ENCODE measurements at places on chromosomes 1 and 21. TPM values are rescaled to one million over a fixed set of nuclear protein-coding genes. Genes with fewer than 3 reads are reported as not detected.

Gene SYT6
- total RNA-seq = not detected

Gene SRRM1
- 45.6 TPM for total RNA-seq

Gene CFAP45
- 0.25 TPM for total RNA-seq

Gene SLC6A9
- 5.0 TPM for total RNA-seq

GRCh38 chr1:201053155-201053860 lies 29.8 kb upstream of the KIF21B start:
- no peak for DNase-seq

Measured in renal cortical epithelial cell (primary cell).